ENCODE measurements at places on chromosomes 2 and 18.
A peak's percentile ranks its signal among the peaks of the same experiment; 100 is the strongest.

DNA sequence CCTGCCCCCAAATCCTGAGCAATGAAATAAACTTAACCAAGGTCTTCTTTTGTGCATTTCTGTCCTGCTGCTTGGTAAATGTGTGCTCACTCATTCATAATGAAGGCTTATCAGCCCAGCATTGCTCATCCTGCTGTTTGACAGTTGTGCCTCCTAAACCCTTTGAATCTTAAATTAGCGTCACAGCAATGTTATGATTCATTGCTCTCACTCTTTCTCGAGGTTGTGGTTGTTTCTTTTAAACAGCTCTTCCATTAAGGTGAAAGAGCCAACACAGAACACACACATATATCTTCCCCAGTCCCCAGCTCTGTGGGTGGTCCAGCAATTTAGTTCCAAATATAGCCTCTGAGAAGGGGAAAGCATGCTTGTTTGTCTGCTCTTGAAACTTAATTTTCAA lies 84.0 kb downstream of the EVA1A start:
- DNase-seq = no peak

DNA sequence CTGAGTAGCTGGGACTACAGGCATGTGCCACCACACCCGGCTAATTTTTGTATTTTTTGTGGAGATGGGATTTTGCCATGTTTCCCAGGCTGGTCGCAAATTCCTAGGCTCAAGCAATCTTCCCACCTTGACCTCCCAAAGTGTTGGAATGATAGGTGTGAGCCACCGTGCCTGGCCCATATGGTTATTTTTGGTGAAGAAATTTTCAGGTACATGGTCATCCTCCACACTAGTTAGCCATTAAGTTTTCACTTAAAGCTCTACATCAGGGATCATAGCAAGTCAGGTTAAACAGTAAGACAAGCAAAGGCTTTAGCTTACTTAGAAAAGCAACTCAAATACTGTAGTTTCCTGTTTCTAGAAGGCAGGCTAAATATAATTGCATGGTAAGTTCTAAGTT lies 104.3 kb upstream of the GRB14 start:
- no peak for DNase-seq

DNA sequence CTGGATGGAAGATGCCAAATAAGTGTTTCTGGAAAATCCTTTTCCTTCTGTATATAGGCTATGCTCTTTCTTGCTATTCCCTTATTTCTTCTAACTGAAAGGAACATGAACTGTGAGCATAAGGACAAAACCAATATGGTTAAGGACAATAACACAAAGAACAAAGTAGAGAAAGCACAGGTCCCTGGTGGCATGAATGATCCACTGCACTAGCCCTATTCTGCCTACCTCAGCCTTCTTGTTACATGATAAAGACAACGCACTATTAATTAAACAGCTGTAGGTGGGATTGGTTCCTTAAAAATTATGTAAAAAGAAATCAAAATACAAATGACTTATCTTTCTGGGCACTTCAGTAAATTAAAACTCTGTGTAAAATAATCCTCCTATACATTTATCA lies 1.9 kb upstream of the WDR75 start:
- no peak for DNase-seq

GRCh38 chr2:2568411-2568810 lies 237.3 kb upstream of the MYT1L start:
- DNase-seq = no peak

- no peak for DNase-seq
Observed at GRCh38 chr2:178874529-178875240, 67.5 kb upstream of the TTN start.

DNA sequence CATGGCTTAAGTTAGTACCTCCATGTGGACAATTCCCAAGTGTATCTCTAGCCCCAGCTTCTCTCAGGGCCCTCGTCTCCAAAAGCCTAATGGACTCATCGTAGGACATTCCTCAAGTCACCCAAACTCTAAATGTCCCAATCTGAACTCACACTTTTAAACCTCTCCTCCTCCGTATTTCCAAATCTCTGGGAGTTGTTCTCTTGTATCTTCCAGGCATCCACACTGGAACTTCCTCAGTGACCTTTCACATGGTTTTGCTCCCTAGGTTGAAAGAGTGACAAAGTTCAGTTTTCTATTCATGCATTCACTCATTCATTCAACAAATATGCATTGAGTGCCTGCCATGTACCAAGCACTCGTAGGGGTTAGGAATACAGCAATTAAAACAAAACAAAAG lies 220.2 kb downstream of the ALPK2 start:
- no peak for DNase-seq

- no peak for DNase-seq
Observed at GRCh38 chr18:70991577-70991976, 702.7 kb downstream of the SOCS6 start.

DNA sequence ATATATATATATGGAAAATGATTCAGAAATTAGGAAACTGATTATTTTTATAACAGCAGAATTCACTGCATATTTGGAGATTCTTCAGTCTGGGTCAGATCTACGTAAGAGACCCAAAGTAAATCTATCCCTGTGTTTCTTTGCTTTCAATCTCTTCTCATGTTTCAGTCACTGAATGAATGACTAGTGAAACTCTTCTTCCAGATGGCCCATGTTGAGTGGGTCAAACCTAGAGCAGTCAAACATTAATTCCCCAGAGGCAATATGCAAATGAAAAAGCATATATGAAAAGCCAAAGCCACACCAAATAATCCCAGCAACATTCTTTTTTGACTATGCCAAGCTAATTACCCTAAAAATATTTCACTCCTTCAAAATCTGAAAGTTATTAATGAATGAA lies 317.3 kb downstream of the RBM43 start:
- DNase-seq = no peak

DNA sequence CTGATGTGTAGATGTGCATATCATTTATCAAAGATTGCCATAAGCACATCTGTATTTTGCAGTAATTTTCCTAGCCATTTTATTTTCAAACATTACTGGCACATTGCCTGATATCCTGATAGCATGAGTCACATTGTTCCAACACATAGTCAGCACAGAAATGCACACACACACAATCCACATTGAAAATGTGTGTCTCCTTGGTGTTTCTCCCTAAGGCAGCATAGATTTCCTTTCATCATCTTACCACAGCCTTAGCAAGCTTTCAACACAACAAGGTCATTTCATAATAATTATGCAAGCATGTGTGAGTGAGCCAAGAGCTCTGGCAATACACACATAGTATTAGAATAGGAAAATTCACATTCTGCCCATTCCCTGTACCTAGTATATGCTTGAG lies 245.4 kb upstream of the MEIS1 start:
- peak; percentile 30 for DNase-seq

GRCh38 chr2:104868505-104868866 lies 14.6 kb downstream of the POU3F3 start:
- DNase-seq = no peak

DNA sequence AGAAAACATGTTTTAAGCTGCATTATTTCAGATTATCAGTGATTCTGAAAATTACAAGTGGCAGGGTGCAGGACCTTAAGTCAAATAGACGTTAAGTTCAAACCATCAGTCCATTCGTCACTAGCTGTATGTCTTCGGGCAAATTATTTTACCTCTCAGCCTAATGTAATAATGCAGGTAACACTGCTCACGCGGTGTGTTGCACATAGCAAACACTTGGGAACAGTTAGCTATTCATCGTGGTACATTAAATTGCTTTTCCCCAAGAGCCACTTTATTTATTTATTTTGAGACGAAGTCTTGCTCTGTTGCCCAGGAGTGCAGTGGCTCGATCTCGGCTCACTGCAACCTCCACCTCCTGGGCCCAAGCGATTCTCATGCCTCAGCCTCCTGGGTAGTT lies 10.1 kb downstream of the MAT2A start:
- no peak for DNase-seq

DNA sequence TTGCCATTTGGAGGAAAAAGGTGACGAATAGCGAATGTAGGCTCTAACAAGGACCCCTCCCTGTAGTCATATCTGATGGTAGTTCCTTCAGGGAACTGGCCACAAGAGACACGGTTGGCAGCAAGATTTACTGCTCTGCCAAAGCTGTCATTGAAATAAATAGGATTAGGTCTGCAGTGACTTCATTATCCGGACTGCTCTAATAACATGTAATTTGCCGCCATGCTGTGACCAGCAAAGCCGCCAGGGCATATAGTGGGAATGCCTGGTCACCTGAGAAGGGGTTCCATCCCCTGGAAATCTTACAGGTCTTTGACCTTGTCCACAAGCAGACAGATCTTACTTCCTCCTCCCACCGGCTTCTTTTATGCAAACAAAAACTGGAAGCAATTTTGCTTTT lies 59.4 kb upstream of the LAPTM4A start:
- DNase-seq = no peak

DNA sequence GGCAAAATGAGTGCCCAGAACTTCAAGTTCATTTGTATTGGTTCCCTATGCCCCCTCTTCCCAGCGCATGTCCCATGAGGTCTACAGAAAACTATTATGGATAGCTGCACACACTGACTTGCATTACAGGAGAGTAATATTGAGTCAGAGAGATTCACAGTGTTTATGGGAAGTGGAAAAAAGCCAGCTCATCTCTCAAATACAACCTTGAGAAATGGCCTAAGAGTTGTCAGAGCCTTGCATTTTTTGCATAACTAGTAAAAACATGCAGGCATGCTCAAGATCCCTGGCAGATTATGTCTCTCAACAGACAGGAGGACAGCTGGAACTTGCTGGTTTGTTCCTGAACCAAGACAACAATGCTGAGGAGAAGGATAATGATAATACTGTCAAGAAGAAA lies 1292.8 kb downstream of the DSC3 start:
- no peak for DNase-seq

GRCh38 chr18:34805878-34806351 lies 95.8 kb downstream of the DTNA start:
- DNase-seq = no peak

GRCh38 chr18:80046961-80047541 lies 12.8 kb downstream of the RBFA start:
- DNase-seq = no peak

DNA sequence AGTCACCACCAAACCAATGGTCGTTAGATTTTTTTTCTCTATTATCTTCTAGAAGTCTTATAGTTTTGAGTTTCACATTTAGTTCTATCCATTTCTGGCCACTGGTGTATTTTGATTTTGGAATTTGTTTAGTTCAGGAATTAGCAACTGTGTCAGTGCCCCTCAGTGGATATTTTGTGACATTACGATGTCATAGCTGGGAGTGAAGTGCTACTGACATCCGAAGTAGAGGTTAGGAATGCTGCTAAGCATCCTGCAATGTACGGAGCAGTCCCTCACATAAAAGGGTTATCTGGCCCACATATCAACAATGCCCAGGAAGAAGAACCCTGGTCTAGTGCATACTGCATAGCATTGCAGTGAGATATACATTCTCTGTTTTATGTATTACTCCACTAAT lies 157.4 kb upstream of the RGPD4 start:
- DNase-seq = no peak

DNA sequence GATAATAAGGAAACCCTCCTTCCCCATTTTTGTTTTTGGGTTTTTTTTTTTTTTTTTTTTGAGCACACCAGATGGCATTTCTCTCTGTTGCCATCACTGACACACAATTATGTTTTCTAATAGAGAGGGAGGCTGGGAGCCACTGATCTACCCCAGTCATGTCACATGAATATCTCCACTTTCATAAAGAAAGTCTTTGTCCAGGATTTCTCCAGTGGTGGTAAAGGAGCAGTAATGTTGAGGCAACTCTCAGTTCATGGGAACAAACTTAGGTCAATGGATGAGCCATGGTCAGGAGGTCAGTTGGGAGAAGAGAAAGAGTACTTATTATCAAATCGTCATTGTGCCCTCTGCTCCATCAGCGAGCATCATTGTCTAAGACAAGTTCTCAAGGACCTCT lies 603.7 kb downstream of the ARHGAP15 start:
- DNase-seq = no peak

DNA sequence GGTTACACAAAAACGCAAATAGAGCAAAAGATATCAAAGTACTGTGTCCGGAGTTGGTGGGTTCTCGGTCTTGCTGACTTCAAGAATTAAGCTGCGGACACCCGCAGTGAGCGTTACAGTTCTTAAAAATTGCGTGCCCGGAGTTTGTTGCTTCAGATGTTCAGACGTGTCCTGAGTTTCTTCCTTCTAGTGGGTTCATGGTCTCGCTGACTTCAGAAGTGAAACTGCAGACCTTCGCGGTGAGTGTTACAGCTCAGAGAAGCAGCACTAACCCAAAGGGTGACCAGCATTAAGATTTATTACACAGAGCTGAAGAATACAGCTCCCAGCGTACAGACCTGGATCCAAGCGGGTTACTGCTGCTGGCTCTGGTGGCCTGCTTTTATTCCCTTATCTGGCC lies 125.7 kb upstream of the TWIST2 start:
- DNase-seq = no peak

DNA sequence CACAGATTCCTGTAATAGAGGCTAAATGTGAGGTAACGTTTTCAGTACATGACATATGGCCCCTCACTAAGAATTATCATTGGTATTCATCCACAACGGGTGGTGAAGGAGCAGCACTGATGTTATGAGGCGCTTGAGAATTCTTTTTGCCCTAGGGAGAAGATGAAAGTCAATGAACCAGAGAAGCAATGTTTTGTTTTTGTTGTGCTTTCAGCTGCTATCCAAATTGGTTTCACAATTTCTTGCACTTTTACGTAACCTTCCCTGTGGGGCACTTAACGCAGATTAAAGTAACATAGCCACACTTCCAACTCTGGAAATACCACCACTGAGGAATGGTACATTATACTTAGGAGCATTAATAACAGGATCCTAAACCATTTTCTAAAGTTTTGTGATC lies 13.3 kb upstream of the CCDC85A start:
- DNase-seq = no peak

DNA sequence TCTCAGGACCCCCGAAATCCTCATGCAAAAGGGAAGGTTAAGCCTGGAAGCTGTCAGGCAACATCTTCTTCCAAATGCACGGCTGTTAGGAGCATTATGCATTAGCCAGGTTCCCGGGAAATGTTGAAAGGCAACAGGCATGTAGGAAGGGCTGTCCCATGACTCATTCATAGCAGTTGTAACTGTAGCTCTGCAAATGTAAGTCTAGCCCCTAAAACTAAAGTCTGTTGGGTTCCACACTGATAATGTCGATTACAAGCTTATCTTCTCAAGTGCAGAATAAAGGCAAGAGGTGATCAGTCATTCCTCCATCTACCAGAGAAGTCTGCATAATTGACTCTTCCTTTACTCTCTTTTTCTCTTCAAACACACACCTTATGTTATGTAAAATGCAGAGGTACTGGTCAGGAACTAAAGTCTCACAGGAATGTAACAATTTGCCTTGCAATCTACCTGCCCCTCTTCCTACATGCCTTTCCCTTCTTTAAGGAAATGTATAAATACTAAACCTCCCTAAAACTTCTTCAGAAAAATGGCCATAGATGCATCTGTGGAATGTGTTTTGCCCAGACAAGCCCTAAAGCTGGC lies 99.8 kb downstream of the AKAIN1 start:
- DNase-seq = no peak

All from GF-D8 (cell line).